ENCODE measurements at places on chromosomes 12 and 14. TPM values are rescaled to one million over a fixed set of nuclear protein-coding genes. Genes with fewer than 3 reads are reported as not detected.
A peak's percentile ranks its signal among the peaks of the same experiment; 100 is the strongest.

Gene HOTAIR
- not detected for total RNA-seq

GRCh38 chr12:119068129-119068856, 87.0 kb downstream of the SRRM4 start:
- DNase-seq: no peak

DNA sequence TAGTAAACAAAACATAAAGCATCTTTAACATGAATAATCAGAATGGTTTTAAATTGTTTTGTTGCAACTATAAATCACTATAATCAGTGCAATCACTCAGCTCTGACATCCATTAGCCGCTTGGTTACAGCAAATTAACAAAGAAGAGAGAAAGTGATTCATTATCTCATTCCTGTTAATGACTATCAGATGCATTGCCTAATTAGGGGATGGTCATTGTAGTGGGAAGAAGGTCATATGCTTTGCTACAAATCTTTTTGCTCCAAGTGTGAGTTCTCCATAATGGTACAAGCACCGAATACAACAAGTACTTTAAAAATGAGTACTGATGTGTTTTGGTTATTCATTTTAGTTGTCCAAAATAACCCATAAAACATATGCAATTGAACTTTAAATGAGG, 272.0 kb downstream of the AKAP6 start:
- DNase-seq: no peak

DNA sequence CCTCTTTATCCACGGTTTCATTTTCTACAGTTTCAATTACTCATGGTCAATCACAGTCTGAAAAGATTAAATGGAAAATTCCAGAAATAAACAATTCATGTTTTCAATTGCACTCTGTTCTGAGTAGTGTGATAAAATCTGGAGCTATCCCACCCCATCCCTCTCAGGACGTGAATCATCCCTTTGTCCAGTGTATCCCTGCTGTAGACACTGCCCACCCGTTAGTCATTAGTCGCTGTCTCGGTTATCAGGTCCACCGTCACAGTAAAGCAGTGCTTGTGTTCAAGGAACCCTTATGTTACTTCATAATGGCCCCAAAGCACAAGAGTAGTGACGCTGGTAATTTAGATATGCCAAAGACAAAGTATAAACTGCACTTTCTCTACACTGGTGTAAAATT, 141.0 kb upstream of the LMNTD1 start:
- peak; percentile 95 for DNase-seq

Gene OS9
- 183 TPM for total RNA-seq

Gene ERP27
- total RNA-seq: 0.10 TPM

Gene DLGAP5
- 109 TPM for total RNA-seq

- no peak for DNase-seq
Observed at GRCh38 chr14:103198131-103199105, 75.2 kb downstream of the TNFAIP2 start.

Gene RTRAF
- total RNA-seq: 116 TPM

- no peak for DNase-seq
Observed at GRCh38 chr12:56190695-56191155, 1.4 kb upstream of the SMARCC2 start.

GRCh38 chr12:31321897-31322228, 4.1 kb downstream of the SINHCAF start:
- no peak for DNase-seq

DNA sequence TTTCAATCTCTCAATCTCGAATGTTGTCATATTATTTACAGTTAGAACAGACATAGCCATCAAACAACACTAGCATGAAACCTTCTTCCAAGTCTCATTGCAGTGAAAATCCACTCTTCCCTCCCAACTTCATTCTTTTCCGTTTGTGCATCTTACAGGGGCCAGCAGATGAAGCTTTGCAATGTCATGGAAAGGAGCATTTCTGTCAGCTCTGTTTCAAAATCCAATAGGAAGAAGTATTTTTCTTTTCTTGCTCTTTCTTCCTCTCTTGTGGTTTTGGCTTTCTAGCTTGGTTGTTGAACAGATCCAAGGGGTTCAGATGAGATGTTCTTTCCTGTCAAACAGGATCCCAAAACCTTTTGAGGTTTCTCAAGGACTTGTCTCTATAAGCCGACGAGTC, 416.6 kb downstream of the AEBP2 start:
- DNase-seq: no peak

Gene MYO1H
- not detected for total RNA-seq

GRCh38 chr12:66617991-66618390, 60.9 kb downstream of the GRIP1 start:
- no peak for DNase-seq

- DNase-seq: no peak
Observed at GRCh38 chr14:70619708-70620107, 19.3 kb upstream of the MED6 start.

- no peak for DNase-seq
Observed at GRCh38 chr14:78666336-78667056, 496.3 kb downstream of the NRXN3 start.

Gene CDCA3
- total RNA-seq: 171 TPM

All from RPMI7951 (cell line).